Activated naive CD8-positive, alpha-beta T cell treated with anti-CD3 and anti-CD28 coated beads, Interleukin-2, amount 10 ng/mL, durations not matched to agents 7 days and 5 days (primary cell): ENCODE measurements at places on chromosomes 12 and 14.
A peak's percentile ranks its signal among the peaks of the same experiment; 100 is the strongest.

DNA sequence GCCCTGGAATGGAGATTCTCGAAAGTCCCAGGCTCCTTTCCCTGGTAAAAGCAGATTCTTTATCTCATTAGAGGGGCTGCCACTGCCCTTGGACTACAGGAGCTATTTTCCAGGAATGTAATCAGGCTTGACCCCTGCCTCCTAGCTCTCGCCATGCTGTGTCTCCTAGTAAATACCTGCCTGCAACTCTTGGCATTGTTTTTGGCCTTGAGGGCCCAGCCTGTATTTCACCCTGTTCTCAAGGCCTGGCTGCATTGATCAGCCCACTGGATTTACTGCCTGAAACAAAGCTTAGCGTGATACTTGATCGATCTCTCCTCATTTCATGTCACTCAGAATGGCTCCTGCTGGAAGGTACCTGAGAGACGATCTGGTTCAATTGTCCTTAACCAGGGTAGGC is 273.7 kb downstream of the CACNA1C start:
- DNase-seq, result no peak

GRCh38 chr12:70757830-70758493 is 120.7 kb upstream of the PTPRB start:
- no peak for DNase-seq

DNA sequence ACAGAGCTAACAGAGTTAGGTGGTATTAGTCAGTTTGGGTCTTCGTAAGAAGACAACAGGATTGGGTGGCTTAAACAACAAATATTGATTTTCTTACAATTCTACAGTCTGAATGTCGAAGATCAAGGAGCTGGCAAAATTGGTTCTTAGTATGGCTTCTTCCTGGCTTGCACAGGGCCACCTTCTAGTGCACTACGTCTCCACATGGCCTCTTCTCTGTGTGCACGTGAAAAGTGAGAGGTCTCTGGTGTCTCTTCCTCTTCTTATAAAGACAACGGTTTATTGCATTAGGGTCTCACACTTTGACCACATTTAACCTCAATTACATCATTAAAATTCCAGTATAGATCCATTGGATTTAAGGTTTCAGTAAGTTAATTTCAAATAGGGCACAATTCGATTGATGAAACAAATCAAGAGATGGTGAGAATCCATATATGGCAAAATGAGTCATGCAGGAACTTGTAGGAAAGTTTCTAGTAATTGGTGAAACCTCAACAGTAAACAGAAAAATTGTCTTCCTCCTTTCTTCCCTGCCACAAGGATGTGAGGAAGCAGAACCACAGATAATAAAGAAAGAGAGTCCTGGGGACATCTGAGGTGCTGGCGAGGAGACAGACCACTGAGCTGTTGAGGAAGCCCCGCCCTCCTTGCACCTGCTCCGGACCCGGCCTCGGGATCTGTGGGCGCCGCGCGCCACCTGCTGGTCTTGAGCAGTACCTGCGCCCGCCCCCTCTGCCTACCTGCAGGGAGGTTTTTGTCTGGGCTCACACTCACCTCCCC is 846.7 kb downstream of the TMEM121 start:
- peak; percentile 86 for DNase-seq

GRCh38 chr12:75341873-75342272 is 7.4 kb downstream of the GLIPR1L1 start:
- DNase-seq, result no peak

- no peak for DNase-seq
Observed at GRCh38 chr14:100554082-100554677, 33.0 kb downstream of the BEGAIN start.

GRCh38 chr14:57749267-57749666 is 116.6 kb downstream of the SLC35F4 start:
- no peak for DNase-seq

DNA sequence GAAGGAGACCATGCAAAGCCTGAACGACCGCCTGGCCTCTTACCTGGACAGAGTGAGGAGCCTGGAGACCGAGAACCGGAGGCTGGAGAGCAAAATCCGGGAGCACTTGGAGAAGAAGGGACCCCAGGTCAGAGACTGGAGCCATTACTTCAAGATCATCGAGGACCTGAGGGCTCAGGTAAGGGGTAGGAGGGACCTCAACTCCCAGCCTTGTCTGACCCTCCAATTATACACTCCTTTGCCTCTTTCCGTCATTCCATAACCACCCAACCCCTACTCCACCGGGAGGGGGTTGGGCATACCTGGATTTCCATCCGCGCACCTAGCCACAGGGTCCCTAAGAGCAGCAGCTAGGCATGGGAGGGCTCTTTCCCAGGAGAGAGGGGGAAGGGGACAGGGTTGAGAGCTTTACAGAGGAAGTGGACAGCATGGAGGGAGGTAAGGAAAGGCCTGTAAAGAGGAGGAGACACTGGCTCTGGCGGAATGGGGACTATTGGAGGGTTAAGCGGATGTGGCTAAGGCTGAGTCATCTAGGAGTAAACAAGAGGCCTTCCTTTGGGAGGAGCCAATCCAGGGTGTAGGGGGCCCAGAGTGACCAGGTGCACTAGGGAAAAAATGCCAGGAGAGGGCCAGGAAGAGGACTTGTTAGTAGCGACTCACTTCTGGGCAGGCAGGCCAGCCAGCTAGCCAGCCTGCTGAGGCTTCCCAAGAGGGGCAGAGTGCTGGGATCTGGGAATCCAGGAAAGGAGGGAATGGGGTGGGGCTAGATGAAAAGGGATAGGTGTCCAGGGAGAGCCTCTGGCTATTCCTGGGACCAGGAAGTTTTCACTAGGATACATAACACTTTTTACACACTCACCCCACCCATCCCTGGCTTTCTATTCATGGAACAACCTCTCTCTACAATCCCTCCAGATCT is 754 bp downstream of the KRT18 start:
- DNase-seq, result no peak

DNA sequence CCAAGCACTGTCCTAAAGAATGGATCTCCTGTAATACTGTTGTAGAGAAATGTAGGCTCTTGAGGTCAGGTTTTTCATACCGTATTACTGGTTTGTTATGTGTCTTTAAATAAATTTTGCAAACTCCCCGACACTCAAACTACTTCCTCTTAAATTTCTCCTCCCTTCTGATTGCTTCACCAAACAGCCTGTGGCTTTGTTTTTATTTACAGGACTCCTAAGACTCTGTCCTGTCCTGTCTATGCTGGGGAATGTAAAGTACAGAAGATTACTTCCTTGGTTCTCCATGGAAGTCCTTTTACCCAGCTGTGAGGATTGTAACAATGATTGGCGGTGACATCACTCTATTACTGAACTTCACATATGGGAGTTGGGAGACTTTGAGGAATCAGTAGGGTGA is 873.5 kb downstream of the DIO2 start:
- DNase-seq, result no peak

- no peak for DNase-seq
Observed at GRCh38 chr12:106044773-106045172, 94.0 kb downstream of the NUAK1 start.

- no peak for DNase-seq
Observed at GRCh38 chr12:29756741-29757390, 26.9 kb downstream of the TMTC1 start.

DNA sequence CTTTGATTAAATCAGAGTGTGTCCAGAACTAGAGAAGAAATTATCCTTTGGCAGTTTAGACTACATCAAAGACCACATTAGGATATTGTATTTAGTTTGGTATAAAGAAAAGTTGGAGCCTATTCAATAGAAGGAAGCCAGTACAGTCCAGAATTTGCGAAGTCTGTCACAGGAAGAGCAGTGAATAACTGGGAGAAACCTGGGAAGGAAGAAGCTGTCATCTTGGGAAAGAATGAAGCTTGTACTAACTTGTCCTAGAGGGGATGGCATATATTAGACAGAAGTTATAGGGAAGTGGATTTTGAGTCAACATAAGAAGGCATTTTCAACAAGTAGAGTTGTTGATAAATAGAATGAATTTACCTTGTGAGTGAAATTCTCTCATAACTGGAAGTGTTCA is 386.7 kb downstream of the LRIG3 start:
- no peak for DNase-seq

GRCh38 chr12:50626026-50626425 is 121.2 kb downstream of the DIP2B start:
- no peak for DNase-seq

- no peak for DNase-seq
Observed at GRCh38 chr14:79376557-79376956, 834.7 kb downstream of the DIO2 start.

DNA sequence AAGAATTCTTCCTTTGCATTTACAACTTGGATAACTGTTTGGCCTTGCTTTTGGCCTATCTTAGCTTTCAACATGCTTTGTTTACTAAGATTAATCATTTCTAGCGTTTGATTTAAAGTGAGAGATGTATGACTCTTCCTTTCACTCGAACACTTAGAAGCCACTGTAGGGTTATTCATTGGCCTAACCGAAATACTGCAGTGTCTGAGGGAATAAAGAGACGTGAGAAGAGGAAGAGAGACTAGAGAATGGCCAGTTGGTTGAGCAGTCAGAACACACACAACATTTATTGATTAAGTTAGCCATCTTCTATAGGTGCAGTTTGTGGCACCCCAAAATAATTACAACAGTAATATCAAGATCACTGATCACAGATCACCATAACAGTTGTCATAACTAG is 62.3 kb upstream of the CCDC175 start:
- DNase-seq, result no peak

- no peak for DNase-seq
Observed at GRCh38 chr12:71865166-71865713, 25.7 kb downstream of the TBC1D15 start.

DNA sequence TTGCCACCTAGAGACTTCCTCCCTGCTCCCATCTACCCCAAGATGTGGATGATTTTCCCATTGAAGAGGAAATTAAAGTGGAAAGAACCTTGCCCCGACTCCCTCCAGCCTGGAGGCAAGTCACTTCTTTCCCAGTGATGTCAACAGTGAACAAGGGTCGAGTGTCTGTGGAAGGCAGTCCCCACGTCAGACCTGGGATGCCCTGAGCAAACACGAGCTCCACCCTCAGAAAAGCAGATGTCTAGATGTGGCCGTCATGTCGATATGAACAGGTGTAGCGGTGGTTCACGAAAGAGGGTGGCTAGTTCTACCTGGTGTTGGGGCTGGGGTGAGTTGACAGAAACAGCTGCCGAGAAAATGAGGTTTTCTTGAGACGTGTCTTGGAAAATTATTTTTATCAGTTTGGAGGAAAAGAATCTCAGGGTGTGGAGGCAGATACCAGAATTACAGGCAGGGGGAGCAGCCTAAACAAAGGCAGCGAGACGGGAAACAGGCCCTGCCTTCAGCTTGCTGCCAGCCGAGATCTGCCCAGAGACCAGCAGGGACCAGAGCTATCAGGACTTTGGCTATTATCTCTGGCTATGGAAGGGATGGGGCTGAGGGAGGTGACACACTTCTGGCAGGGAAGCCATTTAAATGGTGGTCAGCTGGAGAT is 25.9 kb downstream of the SYNDIG1L start:
- no peak for DNase-seq

DNA sequence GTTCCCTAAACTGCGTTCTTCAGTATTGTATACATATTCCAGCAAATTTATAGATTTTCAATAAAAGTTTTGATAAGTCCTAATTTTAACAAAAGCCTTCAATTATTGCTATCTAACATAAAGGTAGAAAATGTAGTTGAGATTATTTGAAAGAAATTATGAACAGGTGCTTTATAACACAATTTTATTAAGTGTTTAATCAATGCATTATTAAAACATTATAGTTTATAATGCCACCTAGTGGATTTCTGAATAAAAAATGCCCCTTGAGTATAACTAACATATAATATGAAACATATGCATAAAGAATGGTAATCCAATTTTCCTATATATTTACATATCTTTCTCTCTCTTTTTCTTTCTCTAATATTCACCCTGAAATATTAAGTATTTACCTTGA is 515.3 kb downstream of the SLC6A15 start:
- no peak for DNase-seq

- no peak for DNase-seq
Observed at GRCh38 chr12:2113119-2113912, 60.5 kb downstream of the CACNA1C start.

DNA sequence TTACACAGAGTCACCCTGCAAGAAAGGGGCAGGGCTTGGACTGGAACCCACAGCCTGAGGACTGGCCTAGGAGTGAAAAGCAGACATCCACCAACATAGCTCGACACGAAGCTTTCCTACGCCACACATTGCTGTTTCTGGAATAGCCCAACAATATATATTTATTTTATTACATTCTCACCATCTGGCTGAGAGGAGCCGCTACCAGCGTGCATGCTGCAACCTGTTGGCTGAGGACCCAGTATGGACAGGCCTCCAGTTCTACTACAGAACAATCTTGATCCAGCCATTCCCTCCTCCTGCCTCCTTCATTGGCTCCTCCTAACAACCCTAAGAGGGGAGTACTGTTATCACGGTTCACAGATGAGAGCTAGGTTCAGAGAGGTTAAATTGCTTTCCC is 35.6 kb upstream of the TBX5 start:
- DNase-seq, result no peak

DNA sequence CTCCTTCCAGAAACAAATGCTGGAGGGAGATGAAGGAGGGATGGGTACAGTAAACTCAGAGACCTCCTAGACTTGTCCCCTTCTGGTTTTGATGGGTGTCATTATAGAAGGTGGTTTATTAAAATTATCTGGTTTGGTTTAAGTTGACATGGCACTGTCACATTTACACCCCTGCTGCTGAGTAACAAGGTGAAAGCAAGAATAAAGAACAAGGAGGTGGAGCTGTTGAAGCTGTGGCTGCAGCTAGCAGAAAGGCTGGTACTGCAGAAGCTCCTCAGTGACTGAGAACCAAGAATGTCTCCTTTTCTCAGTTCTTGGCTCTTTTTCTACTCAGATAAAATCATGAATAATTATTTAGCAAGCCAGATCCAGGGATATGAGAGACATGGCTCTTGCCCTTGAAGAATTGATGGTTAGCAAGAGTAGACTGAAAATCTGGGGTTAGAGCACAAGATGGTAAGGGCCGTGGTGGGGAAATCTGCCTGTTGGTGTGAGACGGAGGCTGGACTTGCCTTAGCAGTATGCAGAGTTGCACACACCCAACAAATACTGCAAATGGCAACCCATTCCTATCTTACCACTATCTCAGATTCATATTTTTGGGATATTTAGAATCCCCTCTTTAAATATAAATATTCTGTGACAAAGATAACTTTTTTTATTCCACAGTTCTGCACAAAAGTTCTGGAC is at the start of gene GZMH:
TSS of gene GZMH (minus strand) at position 31 of the 690 bp plus-strand sequence. CDS start 72 bp downstream, outside the sequence.
- no peak for DNase-seq
